Prostate gland (tissue), 2 donors: ENCODE measurements at places on chromosomes 3 and 15.

DNA sequence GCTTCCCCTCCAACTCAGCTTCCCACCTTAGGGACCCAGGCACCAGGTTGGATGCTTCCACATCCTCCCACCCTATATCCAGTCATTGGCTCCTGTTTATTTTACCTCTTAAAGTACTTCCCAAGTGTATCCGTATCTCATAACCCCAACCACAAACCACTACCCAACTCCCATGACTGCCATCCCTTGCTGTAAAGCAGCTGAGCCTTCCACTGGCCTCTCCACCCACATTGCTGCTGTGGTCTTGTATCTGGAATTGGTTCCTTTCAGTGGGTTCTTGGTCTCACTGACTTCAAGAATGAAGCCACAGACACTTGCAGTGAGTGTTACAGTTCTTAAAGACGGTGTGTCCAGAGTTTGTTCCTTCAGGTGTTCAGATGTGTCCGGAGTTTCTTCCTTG, 79.8 kb upstream of the HRH1 start:
- DNase-seq, result no peak

- no peak for DNase-seq
These were observed 42.4 kb downstream of the TGFBR2 start for GRCh38 chr3:30648670-30649357.

DNA sequence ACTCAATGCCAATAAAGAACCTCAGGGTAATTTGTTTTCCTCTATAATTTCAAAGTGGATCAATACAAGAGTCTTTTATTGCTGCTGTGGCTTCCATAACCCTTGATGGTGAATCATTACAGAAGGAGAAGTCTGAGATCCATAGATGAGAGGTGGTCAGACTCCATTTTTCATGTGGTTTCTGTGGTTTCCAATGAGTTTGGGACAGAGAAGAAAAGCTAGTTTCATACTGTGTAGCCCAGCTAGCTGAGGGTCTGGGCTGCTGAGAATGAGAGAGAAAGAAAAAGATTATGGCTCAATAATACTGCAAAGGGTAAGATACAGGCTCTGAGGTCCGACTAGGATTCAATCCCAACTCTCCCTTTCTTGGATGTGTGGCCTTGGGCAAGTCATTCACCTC, 180.6 kb upstream of the LRRN1 start:
- no peak for DNase-seq

GRCh38 chr3:150411976-150412375, 3.9 kb downstream of the TSC22D2 start:
- DNase-seq, result no peak

- DNase-seq, result no peak
These were observed 78.4 kb downstream of the SPSB4 start for GRCh38 chr3:141129541-141130011.

GRCh38 chr3:129616713-129617112, 10.2 kb upstream of the PLXND1 start:
- DNase-seq, result no peak

DNA sequence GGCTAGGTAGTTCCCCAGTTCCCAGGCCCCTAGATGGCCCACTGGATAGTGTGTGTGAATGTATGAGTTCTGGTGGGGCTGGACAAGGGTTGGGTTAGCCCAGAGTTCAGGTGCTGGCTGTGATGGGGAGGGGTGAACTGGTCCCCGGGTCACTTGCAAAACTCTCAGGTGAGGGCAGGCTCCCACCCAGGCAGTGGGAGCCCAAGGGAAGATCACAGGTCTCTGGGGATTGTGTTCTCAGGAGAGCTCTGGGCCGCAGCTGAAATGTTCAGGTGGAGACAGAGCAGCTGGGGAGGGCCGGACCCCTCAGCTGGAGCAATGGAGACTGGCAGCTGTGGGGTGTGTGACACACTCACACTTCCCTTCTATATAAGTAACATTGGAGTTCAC, 12.8 kb upstream of the FAM98B start:
- DNase-seq, result no peak

DNA sequence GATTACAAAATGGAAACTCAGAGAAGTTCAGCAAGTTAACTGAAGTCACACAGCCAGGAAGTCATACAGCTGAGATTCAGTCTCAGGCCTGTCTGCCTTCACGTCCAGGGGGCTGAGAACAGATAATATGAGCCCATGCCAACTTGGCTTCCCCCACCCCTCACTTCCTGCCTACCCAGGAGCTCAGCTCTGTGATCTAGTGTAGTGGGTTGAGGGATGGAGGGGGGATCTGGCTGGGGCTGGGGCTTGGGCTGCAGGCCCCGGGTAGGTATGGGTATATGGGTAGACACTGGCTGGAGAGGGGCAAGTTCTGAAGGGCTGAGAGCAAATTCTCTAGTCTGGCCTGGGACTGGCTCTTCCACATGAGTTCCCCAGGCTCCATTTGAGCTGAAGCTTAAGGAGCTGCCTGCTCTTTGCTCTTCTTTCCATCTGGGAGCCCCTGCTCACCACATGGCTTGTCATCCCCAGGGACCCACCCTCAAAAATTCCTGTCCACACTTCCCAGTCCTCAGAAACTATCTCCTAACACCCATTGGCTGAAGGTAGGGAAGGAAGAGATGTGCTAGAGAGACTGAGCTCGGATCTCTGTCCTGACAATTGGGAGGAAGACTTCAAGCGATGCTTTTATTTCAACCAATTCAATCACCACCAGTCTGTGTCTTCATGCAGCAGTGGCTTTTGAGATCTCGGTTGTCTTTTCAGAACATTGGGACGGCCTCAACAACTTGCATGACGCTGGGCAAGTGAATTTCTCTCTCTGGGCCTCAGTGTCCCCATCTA, 2.0 kb downstream of the RASGRF1 start:
- no peak for DNase-seq
